ENCODE measurements at places on chromosomes 3 and 15.
A peak's percentile ranks its signal among the peaks of the same experiment; 100 is the strongest.

GRCh38 chr15:29089731-29090616, 179.6 kb downstream of the NSMCE3 start:
- peak; percentile 53 for DNase-seq

GRCh38 chr3:100606894-100607512, 2.4 kb upstream of the ADGRG7 start:
- no peak for DNase-seq

DNA sequence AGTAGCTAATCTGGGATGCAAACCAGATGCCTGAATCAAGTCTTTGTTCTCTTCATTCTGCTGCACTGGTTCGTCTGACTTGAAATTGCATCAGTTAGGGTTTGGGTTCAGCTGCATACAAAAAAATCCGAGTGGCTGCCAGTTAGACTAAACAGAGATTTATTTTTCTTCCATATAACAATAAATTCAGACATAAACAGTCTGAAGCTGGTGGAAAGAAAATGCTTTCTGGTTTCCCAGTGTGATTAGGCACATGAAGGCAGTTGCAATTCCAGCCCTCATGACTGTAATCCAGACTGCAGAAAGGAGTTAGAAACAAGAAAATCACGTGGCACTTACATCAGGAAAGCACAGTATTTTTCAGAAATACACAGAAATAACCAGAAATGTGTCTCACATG, 930.7 kb downstream of the MCTP2 start:
- DNase-seq: peak; percentile 2

DNA sequence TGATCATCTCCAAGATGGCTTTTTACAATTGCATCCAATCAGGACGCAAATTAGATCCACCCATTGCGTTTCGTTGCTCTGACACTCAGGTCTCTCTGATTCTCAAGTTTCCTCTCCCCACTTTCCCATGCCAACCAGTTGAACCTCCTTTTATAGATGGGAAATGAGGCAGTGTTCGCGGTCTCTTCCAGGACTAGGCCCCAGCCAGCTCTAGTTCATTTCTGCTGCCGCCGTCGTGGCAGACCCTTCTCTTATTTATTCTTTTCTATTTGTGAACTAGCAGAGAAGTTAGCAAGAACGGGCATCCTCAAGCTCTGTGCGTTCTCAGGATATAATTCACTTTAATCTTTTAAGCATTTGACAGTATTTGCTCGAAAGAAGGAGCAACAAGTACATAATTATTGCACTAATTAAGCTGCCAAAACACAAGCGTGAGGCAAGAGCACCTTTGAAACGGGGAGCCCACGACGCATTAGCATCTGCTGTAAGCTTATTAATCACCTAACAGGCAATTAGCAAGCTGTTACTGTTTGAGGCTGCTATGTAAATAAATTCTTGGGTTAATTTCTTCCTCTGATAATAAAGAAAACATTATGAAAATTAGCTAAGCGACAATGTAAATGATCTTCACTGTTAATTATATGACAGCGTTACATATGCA, 246.4 kb upstream of the TLE3 start:
- DNase-seq: no peak

DNA sequence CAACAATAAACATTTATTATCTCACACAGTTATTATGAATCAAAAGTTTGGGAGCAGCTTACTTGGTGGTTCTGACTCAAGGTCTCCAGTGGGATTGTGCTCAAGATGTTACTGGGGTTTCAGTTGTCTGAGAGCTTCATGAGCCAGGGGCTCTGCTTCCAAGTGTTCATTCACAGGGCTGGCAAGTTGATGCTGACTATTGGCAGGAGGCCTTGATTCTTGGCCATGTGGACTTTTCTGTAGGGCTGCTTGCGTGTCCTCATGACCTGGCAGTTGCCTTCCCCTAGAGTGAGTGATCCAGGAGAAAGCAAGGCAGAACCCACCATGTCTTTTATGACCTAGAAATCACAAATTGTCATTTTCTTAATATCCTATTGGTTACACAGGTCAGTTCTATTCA, 87.2 kb upstream of the TNFAIP8L3 start:
- DNase-seq: no peak

DNA sequence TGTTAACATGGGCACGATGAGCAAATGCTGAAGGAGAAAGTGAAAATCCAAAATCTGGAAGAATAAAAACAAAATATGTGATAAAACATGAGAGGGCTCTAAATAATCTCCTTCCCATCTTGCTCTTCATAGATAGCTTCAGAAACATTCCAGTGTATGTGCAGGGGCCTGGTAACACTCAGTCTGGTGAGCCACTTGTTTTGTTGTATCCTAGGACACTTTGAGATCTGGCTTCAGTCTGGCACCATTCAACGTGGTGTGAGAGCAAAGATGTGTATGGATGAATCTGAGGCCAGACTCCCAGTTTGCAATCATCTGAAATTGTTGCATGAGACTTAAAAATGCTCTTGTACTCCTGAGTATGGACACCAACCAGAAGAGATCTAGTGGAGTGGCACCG, 337.2 kb upstream of the ZNF385D start:
- no peak for DNase-seq

GRCh38 chr15:40952301-40952900, 870 bp upstream of the CHAC1 start:
- no peak for DNase-seq

DNA sequence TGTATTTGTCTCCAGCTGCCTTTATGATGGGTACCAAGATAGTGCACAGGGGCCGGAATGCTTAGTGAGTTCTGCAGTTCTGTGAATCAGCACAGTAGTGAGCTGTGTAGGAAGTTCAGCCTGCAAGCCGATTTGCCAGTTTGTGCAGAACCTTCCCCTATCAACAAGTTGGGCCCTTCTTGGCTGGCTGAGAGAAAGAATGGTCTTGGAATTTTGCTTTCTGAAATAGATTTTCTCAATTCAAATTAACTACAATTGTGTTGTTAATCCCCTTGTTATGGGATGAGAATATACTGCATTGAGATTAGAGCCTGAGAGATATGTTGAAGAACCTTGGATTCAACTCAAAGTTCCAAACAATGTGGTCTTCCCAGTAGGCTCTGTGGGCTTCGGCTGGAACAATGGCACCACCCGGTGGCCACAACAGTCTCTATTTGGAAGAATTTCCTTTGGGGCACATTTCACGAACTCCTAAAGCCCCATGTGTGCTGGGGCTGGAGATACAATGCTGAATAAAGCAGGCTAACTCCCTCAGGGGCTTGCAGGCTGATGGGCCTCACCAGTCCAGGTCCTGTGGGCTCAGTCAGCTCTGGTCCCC, 59.1 kb downstream of the TRIM42 start:
- peak; percentile 62 for DNase-seq

- no peak for DNase-seq
Measured at GRCh38 chr15:67762610-67763368, 62.5 kb upstream of the SKOR1 start.

DNA sequence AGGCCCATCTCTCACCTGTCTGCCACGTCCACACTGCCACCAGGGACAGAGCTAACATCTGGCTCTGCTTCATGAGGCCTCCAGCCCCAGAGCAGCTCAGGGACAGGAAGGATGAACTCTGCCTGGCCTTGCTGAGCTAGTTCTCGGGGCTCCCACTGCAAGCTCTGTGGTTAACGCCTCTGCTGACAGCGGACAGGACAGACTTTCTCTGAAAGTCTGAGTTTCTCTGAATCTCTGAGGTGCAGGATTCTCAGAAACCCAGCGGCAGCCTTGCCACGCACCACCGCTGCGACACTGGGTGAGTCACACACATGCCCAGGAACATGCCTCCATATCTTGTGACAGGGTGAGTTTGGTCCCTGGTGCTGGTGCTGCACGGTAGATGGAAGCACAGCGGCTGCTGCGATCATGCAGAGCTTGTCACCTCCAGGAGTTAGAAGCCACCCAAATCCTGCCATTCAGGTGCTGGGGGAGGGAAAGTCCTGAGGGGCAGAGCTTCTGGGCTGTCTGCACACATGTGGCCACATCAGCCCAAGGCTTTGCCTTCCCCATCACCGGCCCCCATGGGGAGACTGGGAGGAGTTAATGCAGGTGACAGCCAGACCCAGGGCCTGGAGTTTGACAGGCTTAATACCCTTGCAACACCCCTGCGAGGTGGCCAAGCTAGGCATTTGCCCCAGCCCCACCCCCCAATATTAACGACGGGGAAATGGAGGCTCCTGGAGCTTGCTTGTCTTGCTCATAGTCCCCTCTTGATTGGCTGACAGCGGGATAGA, 267.0 kb downstream of the PLCL2 start:
- DNase-seq: no peak

DNA sequence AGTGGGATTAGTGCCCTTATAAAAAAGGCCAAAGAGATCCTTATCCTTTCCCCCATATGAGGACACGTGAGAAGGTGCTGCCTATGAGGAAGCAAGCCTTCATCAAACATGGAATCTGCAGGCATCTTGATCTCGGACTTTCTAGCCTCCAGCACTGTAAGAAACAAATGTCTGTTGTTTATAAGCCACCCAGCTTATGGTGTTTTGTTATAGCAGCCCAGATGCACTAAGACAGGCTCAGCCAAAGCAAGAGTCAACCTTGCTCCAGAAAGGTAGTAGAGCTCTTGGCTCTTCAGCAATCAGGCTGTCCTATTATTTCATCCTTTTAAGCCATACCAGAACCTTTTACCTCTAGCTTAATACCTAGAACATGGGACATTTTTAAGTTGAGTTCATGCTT, 12.3 kb upstream of the TNIK start:
- DNase-seq: no peak

- DNase-seq: peak; percentile 6
Measured at GRCh38 chr3:7166460-7166859, 305.5 kb downstream of the GRM7 start.

DNA sequence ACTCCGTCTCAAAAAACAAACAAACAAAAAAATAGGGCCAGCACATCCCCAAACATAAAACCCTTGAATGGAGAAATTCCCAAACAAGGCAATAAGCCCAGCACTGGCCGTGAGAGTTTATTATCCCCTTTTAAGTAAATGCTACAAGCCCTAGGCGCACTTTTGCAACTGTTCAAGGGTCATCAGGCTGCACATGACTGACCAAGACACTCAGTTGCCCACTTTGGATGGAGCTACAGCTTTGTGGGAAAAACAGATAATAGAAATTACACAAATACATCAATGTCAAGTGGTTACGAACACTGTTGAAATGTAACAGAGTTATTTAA, 33.7 kb upstream of the ZNF445 start:
- peak; percentile 12 for DNase-seq

GRCh38 chr3:138401834-138402233, 32.6 kb upstream of the ESYT3 start:
- DNase-seq: no peak

GRCh38 chr3:109631897-109632296, 294.6 kb upstream of the DPPA4 start:
- no peak for DNase-seq

GRCh38 chr3:35500641-35501350, 138.5 kb upstream of the ARPP21 start:
- no peak for DNase-seq

DNA sequence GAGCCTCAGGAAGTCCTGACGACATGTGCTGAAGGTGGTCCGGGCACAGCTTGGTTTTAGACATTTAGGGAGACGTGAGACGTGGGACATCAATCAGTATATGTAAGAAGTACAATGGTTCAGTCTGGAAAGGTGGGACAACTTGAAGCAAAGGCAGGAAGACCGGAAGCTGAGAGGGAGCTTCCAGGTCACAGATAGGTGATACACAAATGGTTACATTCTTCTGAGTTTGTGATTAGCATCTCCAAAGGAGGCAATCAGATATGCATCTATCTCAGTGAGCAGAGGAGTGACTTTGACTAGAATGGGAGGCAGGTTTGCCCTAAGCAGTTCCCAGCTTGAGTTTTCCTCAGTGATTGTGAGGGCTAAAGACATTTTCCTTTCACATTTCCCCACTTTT, 282.1 kb downstream of the RYR3 start:
- no peak for DNase-seq

DNA sequence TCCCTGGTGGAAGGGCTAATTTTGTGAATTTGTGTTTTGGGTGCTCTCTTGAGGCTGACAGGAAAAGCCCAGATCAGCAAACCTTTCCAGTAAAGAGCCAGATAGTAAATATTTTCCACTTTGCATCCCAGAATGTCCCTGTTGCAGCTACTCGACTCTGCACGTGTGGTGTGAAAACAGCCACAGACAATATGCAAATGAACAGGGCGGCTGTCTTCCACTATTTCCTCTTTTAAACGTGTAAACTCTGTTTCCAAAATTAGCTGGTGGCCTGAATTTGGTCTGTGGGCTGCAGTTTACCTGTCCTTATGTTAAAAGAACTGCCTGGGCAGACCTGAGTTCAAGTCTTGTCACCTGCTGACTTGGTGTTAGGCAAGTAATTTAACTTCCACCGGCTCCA, 202.7 kb downstream of the EDEM1 start:
- DNase-seq: no peak

DNA sequence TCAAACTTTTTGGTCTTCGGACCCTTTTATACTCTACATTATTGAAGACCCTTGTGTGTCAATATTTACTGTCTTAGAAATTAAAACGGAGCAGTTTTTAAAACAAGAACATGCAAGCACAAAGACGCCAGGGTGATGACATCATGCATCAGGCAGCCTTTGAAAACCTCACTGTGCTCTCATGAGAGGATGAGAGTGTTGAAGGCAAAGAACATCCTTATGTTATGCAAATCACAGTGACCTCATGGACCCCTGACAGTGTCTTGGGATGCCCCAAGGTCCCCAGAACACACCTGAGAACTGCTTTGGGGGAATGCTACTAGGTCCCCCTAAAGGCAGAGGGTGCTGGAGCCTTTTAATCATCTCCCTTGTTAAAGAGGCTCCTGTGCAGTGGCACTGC, 51.6 kb downstream of the CHDH start:
- peak; percentile 57 for DNase-seq

GRCh38 chr3:86961297-86961696, 29.7 kb downstream of the VGLL3 start:
- DNase-seq: no peak

DNA sequence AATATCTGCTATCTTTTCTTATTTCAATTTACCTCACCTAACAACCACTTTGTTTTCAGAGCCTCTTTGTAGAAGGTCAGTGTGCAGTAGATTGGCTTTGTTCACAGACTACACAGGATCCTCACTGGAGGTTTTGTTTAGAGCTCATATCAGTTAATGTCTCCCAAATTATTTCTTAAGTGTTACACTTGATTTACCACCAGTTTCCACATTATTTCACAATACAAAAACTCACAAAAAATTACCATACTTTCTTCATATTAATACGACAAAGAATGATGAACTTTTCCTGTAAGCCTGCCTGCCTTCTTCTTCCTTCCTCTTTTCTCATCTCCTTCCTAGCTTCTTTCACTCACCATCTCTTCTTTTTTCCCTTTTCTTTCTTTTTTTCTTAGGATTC, 133.3 kb downstream of the ALCAM start:
- DNase-seq: no peak

DNA sequence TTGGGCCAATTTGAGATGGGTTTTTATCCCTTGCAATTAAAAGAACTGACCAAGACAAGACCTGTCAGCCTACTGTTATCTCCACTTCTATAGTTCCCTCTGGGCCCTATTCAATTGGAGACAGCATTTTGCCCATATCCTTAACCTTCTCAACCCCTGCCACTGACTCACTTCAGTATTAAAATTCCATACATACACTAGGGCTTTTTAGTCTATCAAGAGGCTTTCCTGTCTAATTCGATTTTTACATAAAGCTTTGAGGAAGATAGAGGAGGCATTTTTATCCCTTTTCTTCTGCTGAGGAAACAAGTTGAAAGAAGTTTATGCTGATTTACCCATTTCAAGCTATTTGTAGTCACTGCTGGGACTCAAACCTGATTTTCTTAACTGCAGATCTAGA, 51.1 kb downstream of the GTF2E1 start:
- DNase-seq: no peak

- DNase-seq: no peak
Measured at GRCh38 chr3:24377218-24377993, 117.2 kb downstream of the THRB start.

Measured in astrocyte of the hippocampus (primary cell).